ENCODE measurements at places on chromosomes 11 and 22.

DNA sequence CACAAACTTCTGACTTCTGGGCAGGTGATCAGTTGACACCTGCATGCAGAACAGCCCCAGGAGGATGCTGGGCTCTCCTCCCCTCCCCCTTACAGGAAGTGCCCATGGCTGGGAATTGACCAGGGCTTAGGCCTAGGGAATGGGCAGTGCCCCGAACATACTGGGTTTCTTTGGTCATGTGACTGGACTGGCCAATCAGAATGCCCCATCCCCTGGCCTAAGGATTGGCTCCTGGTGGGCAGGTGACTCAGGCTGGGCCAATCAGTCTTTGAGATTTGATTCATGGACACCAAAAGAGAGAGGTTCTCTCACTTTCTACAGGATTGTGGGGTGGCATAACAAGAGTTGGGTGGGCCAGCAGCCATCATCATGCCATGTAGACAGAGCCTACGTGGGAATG lies 37.1 kb downstream of the MCM5 start:
- DNase-seq: no peak

- DNase-seq: no peak
Observed at GRCh38 chr11:17578958-17579357, 31.9 kb downstream of the OTOG start.

- DNase-seq: no peak
Observed at GRCh38 chr11:19552161-19552560, 160.5 kb upstream of the NAV2 start.

DNA sequence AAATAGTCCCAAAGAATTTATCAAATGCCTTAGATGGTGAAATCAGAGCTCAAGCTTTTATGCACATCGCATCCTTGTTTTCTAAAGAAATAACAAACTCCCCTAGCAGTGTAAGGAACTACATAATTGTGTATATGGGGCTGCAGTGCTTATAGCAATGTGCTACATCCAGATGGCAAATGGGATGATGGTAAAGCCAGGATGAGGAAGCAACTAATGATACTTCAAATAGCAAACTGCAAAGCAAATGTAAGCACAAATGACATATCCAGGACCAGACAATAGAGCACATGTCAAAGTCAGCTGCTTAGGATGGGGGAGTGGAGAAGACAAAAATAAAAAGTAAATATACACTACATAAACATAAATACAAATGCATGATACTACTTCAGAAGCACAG lies 425.9 kb downstream of the OPCML start:
- DNase-seq: no peak

Data from activated naive CD4-positive, alpha-beta T cell treated with Interleukin-2 at 50 U/mL for 16 hours (primary cell).